ENCODE measurements at places on chromosomes 5 and 9.
A peak's percentile ranks its signal among the peaks of the same experiment; 100 is the strongest.

- no peak for DNase-seq
These were observed 103.8 kb upstream of the WWC1 start for GRCh38 chr5:168187614-168188013.

DNA sequence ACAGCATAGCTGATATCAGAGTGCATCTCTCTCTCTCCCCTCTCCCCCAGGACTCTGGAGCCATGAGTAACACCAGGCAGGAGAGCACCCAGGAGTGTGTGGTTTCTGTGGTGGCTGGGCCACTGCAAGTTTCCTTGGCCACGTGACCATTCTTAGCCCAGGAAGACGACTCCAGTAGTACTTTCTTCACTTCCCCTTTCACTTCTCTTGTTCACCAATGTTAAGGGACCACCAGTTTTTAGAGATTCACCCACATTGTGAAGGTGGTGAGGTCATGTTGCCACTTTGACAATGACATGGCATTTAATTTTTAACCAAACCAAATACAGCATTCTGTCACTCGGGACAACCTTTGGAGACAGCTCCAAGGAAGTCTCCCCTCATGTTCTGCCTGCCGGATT is 17.9 kb upstream of the DAPK1 start:
- DNase-seq = no peak

DNA sequence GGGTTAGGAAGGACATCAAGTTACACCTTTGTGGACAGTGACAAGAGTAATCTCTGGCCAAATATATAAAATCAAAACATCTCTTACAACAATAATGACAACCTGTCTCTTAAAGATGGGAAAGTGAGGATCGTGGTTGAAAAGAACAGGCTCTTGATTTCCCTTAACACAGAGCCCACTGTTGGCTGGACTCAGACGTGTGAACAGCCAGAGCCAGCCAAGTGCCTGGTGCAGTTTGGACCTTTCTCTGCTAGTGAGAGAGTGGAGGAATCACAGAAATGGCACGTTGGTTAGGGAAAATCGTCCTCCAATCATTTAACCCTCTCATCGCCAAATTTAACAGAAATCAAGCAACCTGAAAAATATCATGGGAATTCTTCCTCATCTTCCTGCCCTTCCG is 131.3 kb downstream of the GNA14 start:
- DNase-seq = no peak

- DNase-seq = peak; percentile 91
These were observed 1.8 kb upstream of the NR3C1 start for GRCh38 chr5:143405063-143405848.

GRCh38 chr5:139451878-139452660 is 10.5 kb downstream of the ECSCR start:
- DNase-seq = no peak

DNA sequence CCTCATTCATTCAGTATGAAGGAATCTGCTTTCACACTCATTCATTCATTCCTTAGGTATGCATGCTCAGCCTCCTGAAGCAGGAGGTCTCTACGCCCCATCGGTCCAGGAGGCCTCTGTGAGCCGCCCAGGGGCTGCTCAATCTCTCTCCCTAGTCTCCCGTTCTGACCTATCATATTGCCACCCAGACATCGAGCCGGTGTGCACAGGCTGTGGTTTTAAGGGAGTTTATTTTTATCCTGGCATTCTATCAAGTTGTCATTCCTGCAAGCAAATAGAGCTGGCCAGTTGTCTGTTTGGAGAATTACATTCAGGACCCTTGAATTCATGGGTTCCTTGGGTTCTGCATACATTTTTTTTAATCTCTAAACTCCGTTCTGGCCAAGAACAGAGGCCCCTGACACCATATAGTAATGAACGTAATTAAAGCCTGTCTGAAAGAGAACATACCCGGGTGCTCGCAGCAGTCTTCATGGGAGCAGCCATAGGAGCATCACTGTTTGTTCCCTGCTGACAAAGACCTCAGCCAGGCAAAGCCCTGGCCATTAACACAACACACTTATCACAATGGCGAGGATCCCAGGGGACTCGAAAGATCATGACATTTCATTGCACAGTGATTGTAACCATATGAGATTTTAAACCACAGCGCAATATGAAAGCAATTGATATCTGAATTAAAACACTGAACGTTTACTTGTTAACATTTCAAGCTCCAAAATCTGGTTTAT is 80.9 kb downstream of the ADAMTS16 start:
- DNase-seq = no peak

DNA sequence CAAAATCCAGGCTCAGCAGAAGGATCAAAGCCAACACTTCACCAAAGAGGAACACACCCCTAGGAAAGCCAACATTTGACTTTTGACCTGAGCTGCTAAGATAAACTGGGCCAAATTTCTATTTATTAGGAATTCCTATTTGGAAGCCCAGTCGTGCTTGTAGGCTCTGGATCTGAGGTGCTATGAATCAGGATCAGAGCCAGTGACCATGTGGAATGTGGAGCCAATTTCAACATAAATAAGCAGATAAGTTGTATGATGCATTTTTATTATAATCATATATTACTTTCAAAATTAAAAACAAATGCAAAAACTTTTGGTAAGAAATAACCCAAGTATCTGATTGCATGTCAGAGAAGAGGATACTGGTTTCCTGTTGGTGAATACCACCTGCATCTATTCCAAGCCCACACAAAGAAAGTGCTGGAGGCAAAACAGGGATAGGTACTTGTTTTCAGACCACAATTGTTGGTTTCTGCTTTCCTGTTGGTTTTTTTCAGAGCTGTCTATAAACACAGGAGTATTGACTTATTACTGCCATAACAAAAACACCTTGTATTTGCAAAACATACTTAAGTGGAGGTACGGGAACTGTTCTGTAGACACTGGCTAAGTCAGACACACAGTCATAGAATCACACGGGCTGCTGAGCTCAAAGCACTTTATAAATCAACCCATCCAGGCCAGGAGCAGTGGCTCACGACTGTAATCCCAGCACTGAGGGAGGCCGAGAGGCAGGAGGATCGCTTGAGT is 52.8 kb downstream of the ARL15 start:
- no peak for DNase-seq

DNA sequence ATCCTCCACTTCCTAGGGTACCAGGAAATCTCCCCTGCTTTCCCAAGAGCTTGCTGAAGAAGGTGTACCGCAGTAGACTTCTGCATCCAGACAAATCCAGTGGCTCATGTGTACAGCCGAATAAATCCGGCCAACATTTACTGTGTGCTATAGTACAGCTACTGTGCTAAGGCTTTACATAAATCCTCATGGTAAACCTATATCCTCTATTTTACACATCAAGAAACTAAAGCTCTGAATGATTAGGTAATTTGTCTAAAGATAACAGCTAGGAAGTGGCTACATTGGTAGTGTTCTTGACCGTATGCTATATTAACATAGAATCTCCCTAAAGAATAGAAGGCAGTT is 511 bp upstream of the WDR41 start:
- DNase-seq = no peak

- DNase-seq = no peak
These were observed 272.2 kb downstream of the AUH start for GRCh38 chr9:91089405-91090129.

- peak; percentile 23 for DNase-seq
These were observed 1.4 kb upstream of the ENC1 start for GRCh38 chr5:74641735-74642542.

- no peak for DNase-seq
These were observed 13.1 kb upstream of the ZNF79 start for GRCh38 chr9:127411122-127411521.

- no peak for DNase-seq
These were observed 108.4 kb downstream of the ALDH1A1 start for GRCh38 chr9:72844440-72844768.

- no peak for DNase-seq
These were observed 4.4 kb downstream of the FRRS1L start for GRCh38 chr9:109162677-109163076.

GRCh38 chr9:125822160-125822559 is 75.0 kb downstream of the PBX3 start:
- DNase-seq = no peak

DNA sequence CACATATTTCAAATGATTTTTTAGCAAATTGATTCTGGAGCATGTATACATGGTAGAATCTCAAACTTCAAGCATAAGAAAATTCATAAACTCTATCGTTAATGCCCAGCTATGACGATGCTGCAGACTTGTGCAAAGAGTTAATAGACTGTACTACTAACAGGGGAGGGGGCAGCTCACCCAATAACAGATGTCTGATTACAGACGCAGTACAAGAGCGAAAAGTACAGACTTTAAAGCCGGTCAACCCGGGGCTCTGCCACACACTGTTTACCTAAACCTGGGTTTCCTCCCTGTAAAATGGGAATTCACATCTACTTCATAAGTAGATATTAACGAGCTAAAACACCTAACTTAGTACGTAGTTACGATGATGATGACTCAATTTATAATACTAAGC is 651 bp downstream of the TRIM23 start:
- DNase-seq = no peak

GRCh38 chr9:132545578-132545977 is 36.8 kb upstream of the BARHL1 start:
- no peak for DNase-seq

GRCh38 chr5:171867786-171868185 is 82.2 kb downstream of the SMIM23 start:
- DNase-seq = no peak

- no peak for DNase-seq
These were observed 48.6 kb upstream of the ADCY2 start for GRCh38 chr5:7347377-7347776.

- no peak for DNase-seq
These were observed 462.6 kb upstream of the PAPPA start for GRCh38 chr9:115690786-115691496.

DNA sequence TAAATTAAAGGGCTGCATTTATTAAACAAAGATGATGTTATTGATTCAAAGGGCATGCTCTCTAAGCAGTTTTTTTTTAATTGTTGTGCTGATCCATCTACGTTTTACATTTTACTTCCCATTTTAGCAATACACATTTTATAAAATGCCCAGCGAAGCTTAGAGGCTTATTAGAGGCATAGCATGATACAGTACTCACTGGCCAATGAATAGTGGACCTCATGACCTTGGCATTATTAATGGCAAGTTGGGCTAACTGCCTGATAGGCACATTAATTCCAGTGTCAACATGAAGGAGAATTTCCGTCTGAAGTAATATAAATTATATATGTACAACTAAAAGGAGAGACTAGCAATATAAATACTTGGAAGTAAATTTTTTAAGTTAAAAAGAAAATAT is 837.2 kb downstream of the EFNA5 start:
- no peak for DNase-seq

DNA sequence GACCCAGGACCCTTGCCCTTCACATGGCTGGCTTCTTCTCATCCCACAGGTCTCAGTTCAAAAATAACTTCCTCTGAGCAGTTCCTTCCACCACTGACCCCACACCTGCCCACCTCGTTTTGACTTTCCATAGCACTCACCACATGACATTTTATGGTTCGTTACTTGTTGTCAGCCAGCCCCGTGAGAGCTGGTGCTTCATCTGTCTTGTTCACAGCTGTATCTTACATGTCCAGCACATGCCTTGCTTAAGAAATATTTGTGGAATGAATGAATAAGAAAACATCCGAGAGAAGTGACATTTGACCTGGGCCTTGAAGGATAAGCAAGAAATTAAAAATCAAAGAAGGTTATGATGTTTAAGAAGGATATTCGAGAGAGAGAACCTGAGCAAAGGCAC is 193.9 kb downstream of the RFK start:
- DNase-seq = no peak

DNA sequence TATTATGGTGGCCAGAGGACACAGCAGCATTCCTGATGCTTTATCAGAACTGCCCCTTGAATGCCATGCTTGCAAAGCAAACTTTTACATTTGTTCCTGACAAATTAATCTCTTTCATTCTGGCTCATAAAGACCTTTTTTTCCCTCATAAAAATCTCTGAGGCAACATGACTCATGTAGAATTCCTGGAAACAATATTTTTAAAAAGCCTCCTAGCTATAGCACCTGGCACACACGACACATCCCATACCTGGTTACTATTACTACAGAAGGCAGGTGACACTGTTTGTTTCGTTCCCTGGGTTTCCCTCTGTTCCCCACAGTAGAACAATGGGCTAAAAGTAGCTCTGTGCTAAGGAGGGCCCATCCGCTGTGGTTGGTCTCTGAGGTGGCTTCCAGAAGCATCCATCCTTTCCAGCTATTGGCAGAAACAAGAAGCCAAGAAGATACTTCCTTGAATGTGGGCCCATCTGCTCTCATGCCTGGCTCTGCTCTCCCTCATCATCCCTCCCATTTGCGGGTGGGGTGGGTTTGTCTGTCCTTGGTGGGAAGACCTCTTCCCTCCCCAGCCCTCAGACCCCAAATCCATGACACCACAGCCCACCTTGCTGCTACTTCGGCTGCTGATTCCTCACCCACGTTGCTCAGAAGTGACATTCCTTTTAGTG is 59.1 kb downstream of the GALNT12 start:
- no peak for DNase-seq

GRCh38 chr5:95773335-95774059 is 42.4 kb downstream of the RHOBTB3 start:
- no peak for DNase-seq

GRCh38 chr9:137963525-137963924 is 85.9 kb downstream of the CACNA1B start:
- DNase-seq = no peak

- DNase-seq = no peak
These were observed 134.4 kb downstream of the ERCC6L2 start for GRCh38 chr9:96009690-96010472.

- DNase-seq = peak; percentile 73
These were observed 12.6 kb upstream of the STXBP1 start for GRCh38 chr9:127599550-127599891.

- no peak for DNase-seq
These were observed 153.9 kb downstream of the CSNK1G3 start for GRCh38 chr5:123665822-123666371.

GRCh38 chr5:117859176-117859575 is 1129.2 kb downstream of the DTWD2 start:
- DNase-seq = no peak

GRCh38 chr9:120868339-120868675 is 8.7 kb downstream of the PHF19 start:
- DNase-seq = no peak

GRCh38 chr5:178458140-178458539 is 132.1 kb downstream of the COL23A1 start:
- no peak for DNase-seq

- DNase-seq = no peak
These were observed 46.5 kb upstream of the ADAMTS19 start for GRCh38 chr5:129413570-129413969.

DNA sequence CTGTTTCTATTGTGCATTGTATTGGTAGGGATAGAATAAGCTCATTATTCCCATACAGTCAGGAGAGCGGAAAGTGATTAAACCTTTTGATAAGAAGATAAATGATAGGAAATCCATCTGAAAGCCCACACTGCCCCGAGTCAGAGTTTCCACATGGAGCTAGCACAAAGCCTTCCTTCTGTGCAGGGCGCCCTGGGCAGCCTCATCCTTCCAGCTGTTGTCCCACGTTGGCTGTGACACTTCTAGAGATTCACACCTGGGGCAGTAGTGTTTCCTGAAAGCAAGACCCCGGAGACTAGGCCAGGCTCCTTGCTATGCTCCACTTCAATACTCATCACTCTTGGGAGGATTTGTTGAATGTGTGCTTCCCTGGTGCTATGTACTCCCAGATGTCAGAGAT is 172.4 kb downstream of the SEMA6A start:
- no peak for DNase-seq

- no peak for DNase-seq
These were observed 132.4 kb downstream of the CDH10 start for GRCh38 chr5:24512423-24512822.

- DNase-seq = no peak
These were observed 552.0 kb upstream of the KLF4 start for GRCh38 chr9:108041551-108041950.

All from NCI-H2171 treated with DMSO at 0.1 percent for 48 hours (cell line).